Fibroblast of skin of back (primary cell): ENCODE measurements at places on chromosomes 7 and 10.
A peak's percentile ranks its signal among the peaks of the same experiment; 100 is the strongest.

DNA sequence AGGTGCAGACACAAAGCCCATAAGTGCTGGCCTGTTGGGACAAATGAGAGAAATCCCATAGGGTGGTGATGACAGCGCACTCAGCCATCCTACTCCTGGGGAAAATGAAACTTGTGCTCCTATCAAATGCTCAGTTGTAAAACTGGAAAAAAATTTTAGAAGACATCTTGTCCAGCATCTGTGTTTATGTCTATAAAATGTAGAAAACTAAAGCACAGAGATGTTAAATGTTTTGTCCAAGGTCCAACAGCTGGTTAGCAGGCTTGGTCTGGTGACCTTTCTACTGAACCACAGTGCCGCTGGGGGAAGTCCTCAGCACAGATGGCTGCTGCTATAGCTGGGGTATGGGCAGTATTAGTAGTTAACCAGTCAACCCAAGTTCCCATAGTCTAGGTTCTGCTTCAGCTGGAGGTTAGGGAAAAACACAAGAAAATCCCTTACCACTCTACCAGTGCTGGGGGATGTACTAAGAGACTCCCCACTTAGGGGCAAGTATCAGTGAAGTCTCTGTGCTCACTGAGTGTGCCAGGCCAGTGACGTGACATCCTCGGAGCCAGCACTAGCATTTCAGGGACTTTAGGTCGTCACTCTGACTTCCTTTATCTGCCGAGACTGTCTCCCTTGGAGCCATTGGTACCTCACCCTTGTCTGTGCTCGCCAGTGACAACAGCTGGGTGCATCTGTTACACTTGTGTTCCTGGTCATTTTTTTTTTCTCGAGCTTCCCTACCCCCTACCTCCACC is 1.9 kb downstream of the TSPAN33 start:
- DNase-seq = no peak

DNA sequence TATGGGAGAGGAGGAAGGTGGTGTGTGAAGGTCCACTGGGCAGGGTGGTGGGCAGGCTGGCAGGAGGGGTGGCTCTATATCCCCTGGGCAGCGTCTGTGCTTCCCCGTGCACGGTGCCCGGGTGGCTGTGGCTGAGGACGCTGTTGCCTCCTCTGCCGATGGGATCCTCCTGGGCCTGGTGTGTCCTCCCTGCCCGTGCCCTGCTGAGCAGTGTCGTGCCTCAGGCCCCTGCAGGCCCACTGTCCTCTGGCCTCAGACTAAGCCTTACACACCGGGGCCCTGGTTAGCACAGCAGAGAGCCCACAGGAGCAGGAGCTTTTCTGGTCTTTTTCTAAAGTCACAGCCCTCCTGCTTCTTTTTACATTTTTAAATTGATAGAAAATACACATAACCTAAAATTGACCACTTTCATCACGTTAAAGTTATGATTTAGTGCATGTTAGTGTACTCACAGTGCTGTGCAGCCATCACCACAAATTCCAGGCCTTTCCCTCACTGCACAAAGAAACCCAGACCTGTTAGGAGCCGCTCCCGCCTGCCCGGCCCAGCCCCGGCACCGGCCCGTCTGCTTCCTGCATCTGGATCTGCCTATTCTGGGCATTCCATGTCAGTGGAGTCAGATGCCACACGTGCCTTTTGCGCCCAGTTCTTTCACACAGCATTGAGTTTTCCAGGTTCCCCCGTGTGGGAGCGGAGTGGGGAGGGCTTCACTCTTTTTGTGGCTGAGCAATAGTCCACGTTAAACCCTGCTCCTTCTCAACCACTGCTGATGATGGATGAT is 19.4 kb downstream of the PFKFB3 start:
- peak; percentile 48 for DNase-seq

DNA sequence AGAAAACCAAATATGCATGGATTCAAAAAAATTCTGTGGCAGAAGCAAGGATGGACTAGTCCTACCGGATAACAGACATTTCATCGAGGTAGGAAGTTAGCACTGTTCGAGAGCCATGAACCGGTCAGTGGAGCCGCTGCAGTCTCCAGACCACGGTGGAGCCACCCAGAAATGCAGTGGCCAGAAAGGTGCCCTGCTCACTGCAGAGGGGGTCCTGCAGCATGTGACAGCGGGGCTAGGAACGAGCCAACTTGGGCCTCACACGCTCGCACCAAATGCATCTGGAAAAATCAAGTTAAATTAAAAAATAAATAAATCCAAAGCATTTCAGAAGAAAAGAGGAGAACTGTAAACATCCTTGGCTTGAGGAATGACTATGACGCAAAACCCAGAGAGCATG is 13.1 kb upstream of the CFAP46 start:
- no peak for DNase-seq

DNA sequence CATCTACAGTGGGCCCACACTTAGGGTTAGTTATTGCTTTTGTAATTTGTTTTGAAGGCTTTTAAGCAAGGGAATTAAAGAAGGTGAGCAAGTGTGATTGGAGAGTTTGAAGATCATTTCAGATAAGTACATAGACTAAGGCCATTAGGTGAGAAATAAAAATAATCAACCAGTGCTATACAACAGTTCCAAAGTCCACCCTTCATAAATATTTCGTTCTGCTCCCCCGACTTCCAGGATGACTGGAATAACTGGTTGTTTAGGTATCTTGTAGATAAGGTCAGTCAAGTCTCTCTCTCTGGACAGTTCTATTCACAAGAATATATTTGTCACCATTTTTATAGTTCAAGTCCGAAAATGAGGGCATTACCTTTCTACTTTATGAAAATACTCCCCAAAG is 98.0 kb upstream of the MBL2 start:
- DNase-seq = no peak

- no peak for DNase-seq
Observed at GRCh38 chr10:929960-930624, 1.4 kb downstream of the LARP4B start.

DNA sequence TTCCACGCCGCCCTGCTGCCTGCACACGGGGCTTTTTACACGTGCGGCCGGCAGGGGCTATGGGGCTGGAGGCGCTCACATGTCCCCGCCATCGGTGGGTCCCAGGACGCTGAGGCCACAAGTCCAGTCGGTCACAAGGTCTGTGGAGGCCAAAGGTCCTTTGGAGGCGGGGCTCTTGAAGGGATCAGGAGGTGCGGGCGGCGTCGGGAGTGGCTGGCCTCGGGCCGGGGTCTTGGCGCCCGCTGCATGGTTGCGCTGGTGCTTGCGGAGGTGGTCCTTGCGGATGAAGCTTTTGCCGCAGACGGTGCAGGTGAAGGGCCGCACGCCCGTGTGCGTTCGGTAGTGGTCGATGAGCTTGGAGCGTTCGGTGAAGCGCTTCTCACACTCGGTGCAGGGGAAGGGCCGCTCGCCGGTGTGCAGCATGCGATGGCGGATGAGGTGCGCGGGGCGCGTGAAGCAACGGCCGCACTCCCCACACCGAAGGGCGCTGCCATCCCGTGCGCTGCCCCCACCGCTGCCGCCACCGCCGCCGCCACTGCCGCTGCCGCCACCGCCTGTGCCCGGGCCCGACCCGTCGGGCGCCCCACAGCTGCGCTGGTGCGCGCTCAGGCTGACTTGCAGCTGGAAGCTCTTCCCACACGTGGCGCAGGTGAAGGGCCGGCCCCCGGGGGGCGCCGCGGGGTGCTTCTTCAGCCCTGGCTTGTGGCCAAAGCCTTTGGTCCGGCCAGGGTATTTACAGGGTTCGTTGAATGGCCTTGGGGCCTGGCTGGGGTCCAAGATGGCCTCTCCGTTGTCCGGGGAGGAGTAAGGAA is 13.7 kb upstream of the ZNF777 start:
- no peak for DNase-seq

GRCh38 chr10:14736600-14737081 is 38.1 kb downstream of the FAM107B start:
- DNase-seq = peak; percentile 72

- DNase-seq = no peak
Observed at GRCh38 chr10:97002670-97003069, 170.6 kb downstream of the LCOR start.

- DNase-seq = no peak
Observed at GRCh38 chr7:71286336-71286735, 154.4 kb downstream of the GALNT17 start.

GRCh38 chr10:59942556-59942955 is 36.2 kb upstream of the CCDC6 start:
- DNase-seq = no peak

DNA sequence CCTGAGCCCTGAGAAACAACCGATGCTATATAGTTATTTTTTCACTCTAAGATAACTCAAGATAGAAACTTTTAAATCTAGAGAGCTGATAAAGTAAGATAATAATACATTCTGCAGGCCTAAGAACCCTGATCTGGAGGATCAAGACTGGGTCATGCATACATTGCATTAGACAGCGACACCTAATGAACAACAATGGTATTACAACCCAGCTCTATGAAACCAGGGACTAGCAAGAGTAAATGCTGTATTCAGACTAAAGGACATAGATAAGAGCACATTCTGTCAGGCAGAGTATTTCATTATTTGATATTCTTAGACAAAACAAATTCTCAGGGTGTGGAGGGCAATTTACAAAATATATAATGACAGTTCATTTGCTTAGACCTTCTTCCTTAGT is 148.6 kb downstream of the GRK5 start:
- DNase-seq = no peak

DNA sequence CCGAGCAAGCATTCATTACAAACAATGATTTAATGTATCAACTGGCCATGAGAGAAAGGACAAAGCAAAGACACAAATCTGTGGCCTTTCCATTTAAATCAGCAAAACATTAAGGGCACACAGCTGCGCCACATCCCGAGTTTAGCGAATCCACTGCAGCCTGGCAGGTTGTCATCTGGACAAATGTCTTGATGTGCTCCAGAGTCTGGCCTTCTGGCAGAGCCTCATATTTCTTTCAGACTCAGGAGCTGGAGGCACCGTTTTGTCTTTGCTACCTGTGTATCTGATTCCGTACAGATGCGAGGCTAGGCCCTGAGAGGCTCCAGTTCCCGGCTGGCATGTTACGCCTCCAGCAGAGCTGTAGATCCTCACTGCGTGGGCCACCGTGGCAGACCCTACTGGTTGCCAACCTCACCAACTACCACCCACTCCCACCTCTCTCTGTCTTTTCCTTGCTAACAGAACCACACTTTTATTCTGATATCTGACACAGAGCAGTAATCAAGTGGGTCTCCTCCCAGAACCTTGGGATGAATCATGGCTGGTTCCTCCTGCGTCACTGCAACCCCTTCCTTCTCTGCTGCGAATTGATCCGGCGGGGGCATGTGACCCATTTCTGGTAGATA is 40.9 kb upstream of the EFCAB10 start:
- DNase-seq = no peak

GRCh38 chr10:78688230-78688900 is 380.4 kb upstream of the ZMIZ1 start:
- no peak for DNase-seq
